ENCODE measurements at places on chromosomes 12 and 14.

DNA sequence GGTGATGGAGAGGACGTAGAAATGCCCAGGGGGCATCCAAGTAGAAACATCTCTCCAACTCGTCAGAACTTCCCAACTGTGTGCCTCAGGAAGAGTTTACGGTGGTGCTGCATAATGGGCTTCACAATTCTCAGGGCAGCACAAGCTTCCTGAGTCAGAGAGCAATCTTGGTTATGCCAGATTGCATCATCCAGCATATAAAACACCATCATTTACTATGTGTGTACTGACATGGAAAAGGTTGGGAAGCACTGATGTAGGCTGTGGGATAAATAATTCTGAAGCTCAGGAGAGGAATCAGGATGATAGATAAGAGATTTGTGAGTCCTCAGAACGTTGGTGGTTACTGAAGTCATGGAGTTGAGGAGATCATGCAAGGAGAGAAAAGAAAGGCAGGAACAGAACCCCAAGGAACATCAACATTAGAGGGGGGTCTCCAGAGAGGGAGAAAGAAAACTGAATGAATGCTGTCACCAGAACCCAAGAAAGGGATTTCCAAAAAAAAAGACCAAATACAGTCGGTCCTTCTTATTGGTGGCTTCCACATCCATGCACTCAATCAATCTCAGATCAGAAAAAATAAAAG, 4.7 kb upstream of the NCKAP5L start:
- no peak for DNase-seq

DNA sequence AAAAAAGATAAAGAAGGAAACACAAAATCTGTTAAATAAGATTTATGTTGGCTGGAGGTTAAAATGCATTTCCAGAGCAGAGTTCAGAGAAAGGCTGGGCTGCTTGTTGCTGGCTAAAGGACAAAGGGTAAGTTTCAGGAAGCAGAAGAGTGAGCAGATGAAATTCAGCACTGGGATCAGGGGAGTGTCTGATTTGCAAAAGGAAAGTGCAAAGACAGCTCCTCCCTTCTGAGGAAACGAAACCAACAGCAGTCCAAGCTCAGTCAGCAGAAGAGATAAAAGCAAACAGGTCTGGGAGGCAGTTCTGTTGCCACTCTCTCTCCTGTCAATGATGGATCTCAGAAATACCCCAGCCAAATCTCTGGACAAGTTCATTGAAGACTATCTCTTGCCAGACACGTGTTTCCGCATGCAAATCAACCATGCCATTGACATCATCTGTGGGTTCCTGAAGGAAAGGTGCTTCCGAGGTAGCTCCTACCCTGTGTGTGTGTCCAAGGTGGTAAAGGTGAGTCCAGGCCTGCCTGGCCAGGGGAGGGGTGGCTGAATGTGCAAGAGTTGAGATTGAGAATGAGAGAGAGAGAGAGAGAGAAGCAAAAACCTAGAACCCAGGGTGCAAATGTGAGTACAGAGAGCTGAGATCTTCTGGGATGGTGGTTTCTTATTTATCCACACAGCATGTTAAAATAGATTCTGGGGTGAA, at the start of gene OAS1:
Gene OAS1 (plus strand): TSS at position 251 of the 703 bp plus-strand sequence. CDS start 78 bp downstream, at position 329.
- no peak for DNase-seq

- no peak for DNase-seq
These were observed 147.9 kb upstream of the STXBP6 start for GRCh38 chr14:25197885-25198284.

DNA sequence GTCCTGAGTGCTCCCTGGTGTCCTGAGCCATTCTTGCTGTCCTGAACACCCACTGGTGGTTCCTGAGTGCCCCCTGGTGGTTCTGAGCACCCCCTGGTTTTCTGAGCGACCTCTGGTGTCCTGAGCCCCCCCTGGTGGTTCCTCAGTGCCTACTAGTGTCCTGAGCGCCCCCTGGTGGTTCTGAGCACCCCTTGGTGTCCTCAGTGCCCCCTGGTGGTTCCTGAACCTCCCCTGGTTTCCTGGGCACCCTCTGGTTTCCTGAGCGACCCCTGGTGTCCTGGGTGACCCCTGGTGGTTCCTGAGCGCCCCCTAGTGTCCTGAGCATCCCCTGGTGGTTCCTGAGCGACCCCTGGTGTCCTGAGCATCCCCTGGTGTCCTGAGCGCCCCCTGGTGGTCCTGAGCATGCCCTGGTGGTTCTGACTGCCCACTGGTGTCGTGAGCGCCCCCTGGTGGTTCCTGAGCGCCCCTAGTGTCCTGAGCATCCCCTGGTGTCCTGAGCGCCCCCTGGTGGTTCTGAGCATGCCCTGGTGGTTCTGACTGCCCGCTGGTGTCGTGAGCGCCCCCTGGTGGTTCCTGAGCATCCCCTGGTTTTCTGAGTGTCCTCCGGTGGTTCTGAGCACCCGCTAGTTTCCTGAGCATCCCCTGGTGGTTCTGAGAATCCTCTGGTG, 473.1 kb downstream of the TMEM121 start:
- peak; percentile 74 for DNase-seq

All from activated T-helper 9 cell treated with anti-CD3 and anti-CD28 coated beads, Interleukin-2, amount 50 U/mL, for 16 hours (primary cell).